Activated CD4-positive, alpha-beta T cell treated with anti-CD3 and anti-CD28 coated beads, Interleukin-2, amount 50 U/mL, for 16 hours (primary cell): ENCODE measurements at places on chromosomes 3 and 15.

- DNase-seq = no peak
Measured at GRCh38 chr15:66560856-66561525, 4.8 kb downstream of the LCTL start.

GRCh38 chr3:126554560-126555525 is 3.9 kb downstream of the C3orf22 start:
- no peak for DNase-seq

- DNase-seq = no peak
Measured at GRCh38 chr3:47399531-47400270, 18.9 kb downstream of the PTPN23 start.

GRCh38 chr3:159166899-159167586 is 365.2 kb downstream of the MFSD1 start:
- no peak for DNase-seq

DNA sequence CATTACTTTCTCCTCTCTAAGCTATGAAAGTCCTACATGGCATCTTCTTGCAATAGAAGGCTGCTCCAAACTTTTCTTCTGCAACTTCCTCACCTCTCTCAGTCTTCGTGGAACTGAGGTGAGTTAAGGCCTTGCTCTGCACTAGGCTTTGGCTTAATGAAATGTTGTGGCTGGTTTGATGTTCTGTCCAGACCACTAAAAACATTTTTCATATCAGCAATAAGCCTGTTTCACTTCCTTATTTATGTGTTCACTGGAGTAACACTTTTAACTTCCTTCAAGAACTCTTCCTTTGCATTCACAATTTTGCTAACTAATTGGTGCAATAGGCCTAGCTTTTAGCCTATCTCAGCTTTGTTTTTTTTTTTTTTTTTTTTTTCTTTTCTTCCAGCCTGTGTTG is 335.3 kb upstream of the NECTIN3 start:
- DNase-seq = no peak

DNA sequence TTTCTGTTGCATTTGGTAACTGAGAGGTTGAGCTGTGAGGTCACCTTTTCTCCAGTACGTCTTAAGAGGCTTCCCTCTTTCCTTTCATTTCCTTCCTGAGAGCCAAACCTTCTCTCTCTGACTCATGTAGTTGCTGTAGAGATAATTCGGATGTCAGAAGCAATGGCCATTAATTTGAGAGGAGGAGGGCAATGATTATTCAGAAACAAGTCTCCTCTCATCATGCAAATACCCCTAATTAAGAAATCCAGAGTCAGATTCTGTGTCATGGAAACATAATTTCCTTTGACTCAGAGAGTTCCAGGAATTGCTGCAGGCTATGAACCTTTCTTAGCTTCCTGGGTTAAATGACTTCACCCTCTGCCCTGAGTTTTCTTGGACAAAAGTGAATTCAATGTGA is 59.0 kb upstream of the GSK3B start:
- DNase-seq = no peak
